Neural crest cell (in vitro differentiated cells): ENCODE measurements at places on chromosomes 1 and 21. TPM values are rescaled to one million over a fixed set of nuclear protein-coding genes. Genes with fewer than 3 reads are reported as not detected.

Gene C21orf58
- 61.0 and 61.5 TPM in 2 replicates for total RNA-seq

Gene SH3BGR
- 2.3 and 2.4 TPM in 2 replicates for total RNA-seq

Gene GFI1
- 0.11 and 0.16 TPM in 2 replicates for total RNA-seq

Gene SPRR1A
- not detected in 2 replicates for total RNA-seq

Gene FCRL1
- total RNA-seq = not detected in 2 replicates

Gene MYCL
- total RNA-seq = 23.0 and 25.8 TPM in 2 replicates

Gene CHODL
- 0.96 and 0.98 TPM in 2 replicates for total RNA-seq

Gene RHCE
- total RNA-seq = 0.82 TPM in 1 of 2 replicates, not detected in the other

DNA sequence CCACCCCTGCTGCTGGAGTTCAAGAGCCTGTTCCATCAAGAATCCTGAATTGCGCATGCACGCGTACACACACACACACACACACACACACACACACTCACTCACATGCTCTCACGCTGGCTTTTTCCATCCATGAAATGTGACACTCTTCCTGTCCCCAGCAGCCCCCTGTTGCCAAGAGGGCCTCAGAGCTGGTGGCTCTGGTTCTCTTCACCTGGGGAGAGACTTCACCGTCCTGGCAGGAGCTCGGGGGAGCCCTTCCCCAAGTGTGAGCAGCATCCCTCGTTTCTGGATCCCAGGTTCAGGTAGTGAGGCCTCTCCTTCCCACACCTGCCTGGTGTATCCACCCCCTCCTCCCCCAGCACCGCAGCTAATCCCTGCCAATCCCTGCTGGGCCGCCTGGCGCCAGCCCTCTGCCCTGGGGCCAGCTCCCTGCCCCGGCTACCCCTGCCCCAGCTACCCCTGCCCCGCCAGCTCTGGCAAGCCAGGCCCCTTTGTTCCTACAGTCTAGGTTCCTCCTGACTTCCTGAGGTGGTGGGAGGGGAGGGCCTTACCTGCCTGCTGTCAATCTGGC is 9.9 kb downstream of the PLOD1 start:
- DNase-seq = no peak
- H3K4me1 ChIP-seq = peaks cover 5% of the 10 kb centered on the region
- H3K27me3 ChIP-seq = no peaks in the 10 kb centered on the region
- H3K27ac ChIP-seq = no peak overlapping the region
- no peak overlapping the region for H3K4me3 ChIP-seq

DNA sequence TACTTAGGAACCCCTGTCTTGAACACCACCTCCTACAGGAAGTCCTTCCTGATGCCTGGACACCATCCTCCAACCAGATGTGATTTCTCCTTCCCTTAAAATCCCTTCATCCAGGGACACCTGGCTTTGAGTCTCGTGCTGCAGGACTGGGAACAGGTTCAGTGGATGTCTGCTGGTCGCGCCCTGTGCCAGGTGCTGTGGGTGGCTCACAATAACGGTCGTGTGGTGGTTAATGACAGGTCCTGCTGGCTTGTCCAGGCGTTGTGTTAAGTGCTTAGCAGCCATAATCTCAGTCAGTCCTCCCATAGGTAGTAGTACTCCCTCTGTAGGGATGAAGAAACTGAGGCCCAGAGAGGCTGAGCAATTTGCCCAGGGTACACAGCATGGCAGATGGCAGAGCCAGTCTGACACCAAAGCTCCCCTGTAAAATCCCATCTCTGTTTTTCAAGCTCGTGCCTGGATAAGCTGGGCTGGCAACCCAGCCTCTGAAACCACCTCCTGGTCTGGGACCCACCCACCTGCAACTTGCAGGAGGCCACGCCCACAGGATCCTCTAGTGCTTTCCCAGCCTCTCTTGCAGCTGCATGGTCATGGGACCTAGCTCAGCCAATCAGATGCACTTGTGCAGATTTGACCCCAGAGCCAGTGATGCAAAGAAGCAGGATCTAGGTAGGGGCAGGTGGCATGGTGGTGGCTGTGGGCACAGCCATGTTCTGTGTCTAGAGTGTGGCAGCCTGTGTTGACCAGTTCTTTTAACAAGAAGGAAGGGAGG is 106.0 kb upstream of the IFFO2 start:
- peaks cover 5% of the 10 kb centered on the region for H3K36me3 ChIP-seq
- H3K27ac ChIP-seq = no peak overlapping the region
- peaks cover 18% of the 10 kb centered on the region for H3K4me1 ChIP-seq
- H3K4me3 ChIP-seq = no peak overlapping the region
- peaks cover 5% of the 10 kb centered on the region for H3K27me3 ChIP-seq
- DNase-seq = no peak

GRCh38 chr1:200670242-200671118 is 773 bp upstream of the DDX59 start:
- no peaks in the 10 kb centered on the region for H3K36me3 ChIP-seq
- H3K27me3 ChIP-seq = no peaks in the 10 kb centered on the region
- peak overlapping the region; percentile 96 for H3K4me3 ChIP-seq
- H3K4me1 ChIP-seq = peaks cover 35% of the 10 kb centered on the region
- DNase-seq = no peak

GRCh38 chr1:202656951-202657646 is 53.2 kb downstream of the SYT2 start:
- no peak overlapping the region for H3K4me3 ChIP-seq
- DNase-seq = peak; percentile 29
- H3K27ac ChIP-seq = no peak overlapping the region
- H3K4me1 ChIP-seq = no peaks in the 10 kb centered on the region

GRCh38 chr1:70945251-70945650 is 102.4 kb downstream of the PTGER3 start:
- H3K4me3 ChIP-seq = no peak overlapping the region
- H3K27me3 ChIP-seq = peaks cover 11% of the 10 kb centered on the region
- no peaks in the 10 kb centered on the region for H3K4me1 ChIP-seq
- DNase-seq = no peak
- no peaks in the 10 kb centered on the region for H3K36me3 ChIP-seq

- peak overlapping the region; percentile 24 for H3K27ac ChIP-seq
- H3K27me3 ChIP-seq = no peaks in the 10 kb centered on the region
- H3K4me3 ChIP-seq = no peak overlapping the region
- H3K36me3 ChIP-seq = peaks cover 3% of the 10 kb centered on the region
- no peak for DNase-seq
Observed at GRCh38 chr1:87186346-87186745, 142.3 kb upstream of the LMO4 start.

DNA sequence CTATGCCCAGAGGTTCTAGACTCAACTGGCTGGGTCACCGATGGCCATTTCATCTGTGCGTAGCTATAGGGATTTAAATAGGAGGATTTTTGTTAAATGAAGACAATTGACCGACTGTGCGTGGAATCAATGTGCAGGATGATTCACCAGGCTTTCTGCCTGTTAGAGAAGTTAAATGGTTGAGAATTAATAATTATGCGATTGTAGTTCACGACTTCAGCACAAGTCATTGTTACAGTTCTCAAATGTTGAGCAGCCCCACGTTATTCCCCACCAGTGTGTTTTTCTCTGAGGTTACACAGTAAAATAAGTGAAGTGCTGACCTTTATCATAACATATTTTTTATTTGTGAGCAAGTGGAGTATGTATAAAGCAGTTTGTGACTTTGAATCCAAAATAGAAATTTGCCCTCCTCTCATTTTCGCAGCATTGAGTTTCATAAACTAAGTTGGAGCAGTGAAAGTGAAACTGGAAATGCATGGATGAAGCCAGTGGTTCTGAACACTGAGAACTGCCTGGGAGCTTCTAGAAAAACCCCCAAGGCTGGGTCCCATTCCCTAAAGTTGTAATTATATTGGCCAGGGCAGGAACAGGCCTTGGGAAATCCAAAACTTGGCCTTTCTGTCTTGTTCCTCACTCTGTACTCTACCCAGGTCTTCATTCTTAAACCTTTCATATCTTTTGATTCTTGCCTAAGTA is 102.6 kb downstream of the GALNT2 start:
- DNase-seq = no peak
- H3K27me3 ChIP-seq = no peaks in the 10 kb centered on the region
- no peaks in the 10 kb centered on the region for H3K36me3 ChIP-seq
- H3K27ac ChIP-seq = no peak overlapping the region
- no peak overlapping the region for H3K4me3 ChIP-seq
- peaks cover 31% of the 10 kb centered on the region for H3K4me1 ChIP-seq

GRCh38 chr1:245599371-245600174 is 444.8 kb downstream of the KIF26B start:
- no peak overlapping the region for H3K4me3 ChIP-seq
- peaks cover 4% of the 10 kb centered on the region for H3K4me1 ChIP-seq
- no peak for DNase-seq
- no peaks in the 10 kb centered on the region for H3K36me3 ChIP-seq
- H3K27me3 ChIP-seq = no peaks in the 10 kb centered on the region

DNA sequence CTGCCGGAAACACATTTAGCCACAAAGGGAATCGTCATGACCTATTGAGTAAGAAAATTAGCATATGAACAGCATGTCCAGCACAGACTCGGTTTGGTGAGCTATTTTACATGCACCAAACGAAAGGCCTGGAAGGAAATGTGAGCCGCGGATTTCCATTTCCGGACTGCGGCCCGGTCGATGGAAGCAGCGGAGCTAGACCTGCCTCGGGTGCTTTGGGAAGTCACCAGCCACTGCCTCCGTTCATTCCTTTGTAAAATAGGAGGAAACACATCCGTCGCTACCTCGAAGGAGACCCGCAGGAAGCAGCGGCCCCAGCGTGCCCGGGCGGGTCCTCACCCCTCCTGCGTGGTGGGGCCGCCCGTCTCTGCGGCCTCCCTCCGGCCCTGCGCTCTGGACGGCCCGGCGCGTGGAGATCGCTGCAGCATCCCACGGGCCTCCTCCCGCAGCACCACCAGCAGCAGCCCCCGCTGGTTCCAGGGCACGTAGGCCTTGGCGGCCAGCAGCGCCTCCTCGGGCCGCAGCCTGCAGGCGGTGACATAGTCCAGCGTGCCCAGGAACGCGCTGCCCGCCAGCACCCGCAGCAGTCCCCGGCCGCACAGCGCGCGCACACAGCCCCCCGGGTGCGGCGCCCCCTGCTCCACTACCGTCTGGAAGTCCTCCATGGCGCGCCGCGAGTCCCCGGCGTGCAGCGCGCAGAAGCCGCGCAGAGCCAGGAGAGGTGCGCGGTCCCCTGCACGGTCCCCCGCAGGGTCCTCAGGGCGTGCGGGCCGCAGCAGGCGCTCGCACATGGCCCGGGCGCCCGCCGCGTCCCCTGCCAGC is 12.1 kb downstream of the TTC34 start:
- H3K4me3 ChIP-seq = no peak overlapping the region
- no peaks in the 10 kb centered on the region for H3K27me3 ChIP-seq
- no peak overlapping the region for H3K27ac ChIP-seq
- H3K36me3 ChIP-seq = peaks cover 6% of the 10 kb centered on the region
- H3K4me1 ChIP-seq = no peaks in the 10 kb centered on the region

GRCh38 chr1:43258370-43258769 is 11.4 kb upstream of the TMEM125 start:
- no peaks in the 10 kb centered on the region for H3K4me1 ChIP-seq
- DNase-seq = no peak
- H3K27me3 ChIP-seq = peaks cover 10% of the 10 kb centered on the region
- no peak overlapping the region for H3K27ac ChIP-seq

- peak overlapping the region; percentile 99 for H3K4me3 ChIP-seq
- H3K4me1 ChIP-seq = peaks cover 58% of the 10 kb centered on the region
- H3K27ac ChIP-seq = no peak overlapping the region
- peaks cover 24% of the 10 kb centered on the region for H3K27me3 ChIP-seq
Observed at GRCh38 chr1:200410566-200410878, 686 bp upstream of the ZNF281 start.

- H3K4me1 ChIP-seq = peaks cover 23% of the 10 kb centered on the region
- no peaks in the 10 kb centered on the region for H3K36me3 ChIP-seq
- no peak for DNase-seq
- H3K27me3 ChIP-seq = peaks cover 4% of the 10 kb centered on the region
- H3K27ac ChIP-seq = no peak overlapping the region
Observed at GRCh38 chr1:192805832-192806323, 3.0 kb upstream of the RGS2 start.

DNA sequence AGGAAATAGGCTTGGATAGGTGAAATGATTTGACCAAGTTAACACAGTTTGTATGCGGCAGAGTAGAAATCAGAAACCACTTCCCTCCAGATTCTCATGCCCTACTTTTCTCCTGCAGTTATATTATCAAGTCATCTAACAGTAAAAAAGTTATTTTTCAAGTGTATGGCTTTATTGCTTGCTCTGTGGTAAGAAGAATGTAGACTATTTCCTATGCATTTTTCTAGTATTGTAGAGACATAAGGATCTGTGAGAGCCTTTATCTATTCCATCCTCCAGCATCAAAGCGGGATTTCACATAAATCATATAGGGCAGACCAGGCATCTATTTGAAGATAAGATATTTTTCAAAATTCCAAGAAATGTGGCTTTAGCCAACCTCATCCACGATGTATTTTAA is 208.5 kb downstream of the TTLL7 start:
- no peaks in the 10 kb centered on the region for H3K36me3 ChIP-seq
- no peak overlapping the region for H3K27ac ChIP-seq
- no peak overlapping the region for H3K4me3 ChIP-seq
- H3K27me3 ChIP-seq = no peaks in the 10 kb centered on the region
- H3K4me1 ChIP-seq = peaks cover 17% of the 10 kb centered on the region

DNA sequence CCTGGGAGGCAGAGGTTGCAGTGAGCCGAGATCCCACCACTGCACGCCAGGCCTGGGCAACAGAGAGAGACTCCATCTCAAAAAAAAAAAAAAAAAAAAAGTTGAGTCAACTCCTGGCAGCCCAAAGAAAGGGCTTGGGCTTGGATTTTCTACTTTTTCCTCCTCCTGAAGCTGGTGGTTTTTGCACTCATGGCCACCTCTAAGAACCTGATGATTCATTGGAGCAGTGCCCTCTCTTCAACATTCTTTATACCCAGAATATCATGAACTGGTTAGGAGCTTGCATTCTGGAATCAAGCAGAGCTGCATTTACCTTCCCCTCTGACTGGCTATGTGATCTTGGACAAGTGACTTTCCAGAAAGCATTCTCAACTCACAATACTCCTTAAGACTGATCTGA is 3.5 kb upstream of the ACTA1 start:
- peaks cover 4% of the 10 kb centered on the region for H3K36me3 ChIP-seq
- DNase-seq = no peak
- H3K4me1 ChIP-seq = no peaks in the 10 kb centered on the region
- H3K27me3 ChIP-seq = peaks cover 50% of the 10 kb centered on the region
